Brain (organoid and tissue), 16 donors: ENCODE measurements at places on chromosomes 16 and 17. TPM values are rescaled to one million over a fixed set of nuclear protein-coding genes. Genes with fewer than 3 reads are reported as not detected.
A peak's percentile ranks its signal among the peaks of the same experiment; 100 is the strongest.

BLMH gene
- polyA plus RNA-seq: 69.1 TPM

DNA sequence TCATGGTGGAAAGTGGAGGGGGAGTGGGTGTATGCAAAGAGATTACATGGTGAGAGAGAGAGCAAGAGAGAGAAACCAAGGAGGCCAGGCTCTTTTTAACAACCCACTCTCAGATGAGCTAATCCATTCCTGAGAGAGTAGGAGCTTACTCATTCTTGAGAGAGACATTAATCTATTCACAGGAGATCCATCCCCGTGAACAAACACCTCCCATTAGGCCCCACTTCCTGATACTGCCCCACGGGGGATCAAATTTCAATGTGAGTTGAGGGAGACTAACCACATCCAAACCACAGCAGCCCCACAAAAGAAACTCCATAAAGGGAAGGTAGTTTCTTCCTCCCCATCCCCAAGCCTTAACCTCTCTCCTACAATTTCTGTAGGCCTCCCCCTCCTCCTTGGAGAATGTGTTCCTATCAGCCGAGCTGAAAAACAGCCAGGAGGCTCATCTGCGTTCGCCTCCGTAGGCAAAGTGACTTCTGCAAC lies 450.0 kb downstream of the NPIPA7 start:
- no peak for DNase-seq

- DNase-seq: peak; percentile 23
Measured at GRCh38 chr17:142102-142661, 4.8 kb downstream of the SCGB1C2 start.

- no peak for DNase-seq
Measured at GRCh38 chr16:83994703-83995102, 26.7 kb downstream of the NECAB2 start.

PRR15L gene
- 30.5 TPM for polyA plus RNA-seq

C16orf96 gene
- 0.90 TPM for polyA plus RNA-seq

DNA sequence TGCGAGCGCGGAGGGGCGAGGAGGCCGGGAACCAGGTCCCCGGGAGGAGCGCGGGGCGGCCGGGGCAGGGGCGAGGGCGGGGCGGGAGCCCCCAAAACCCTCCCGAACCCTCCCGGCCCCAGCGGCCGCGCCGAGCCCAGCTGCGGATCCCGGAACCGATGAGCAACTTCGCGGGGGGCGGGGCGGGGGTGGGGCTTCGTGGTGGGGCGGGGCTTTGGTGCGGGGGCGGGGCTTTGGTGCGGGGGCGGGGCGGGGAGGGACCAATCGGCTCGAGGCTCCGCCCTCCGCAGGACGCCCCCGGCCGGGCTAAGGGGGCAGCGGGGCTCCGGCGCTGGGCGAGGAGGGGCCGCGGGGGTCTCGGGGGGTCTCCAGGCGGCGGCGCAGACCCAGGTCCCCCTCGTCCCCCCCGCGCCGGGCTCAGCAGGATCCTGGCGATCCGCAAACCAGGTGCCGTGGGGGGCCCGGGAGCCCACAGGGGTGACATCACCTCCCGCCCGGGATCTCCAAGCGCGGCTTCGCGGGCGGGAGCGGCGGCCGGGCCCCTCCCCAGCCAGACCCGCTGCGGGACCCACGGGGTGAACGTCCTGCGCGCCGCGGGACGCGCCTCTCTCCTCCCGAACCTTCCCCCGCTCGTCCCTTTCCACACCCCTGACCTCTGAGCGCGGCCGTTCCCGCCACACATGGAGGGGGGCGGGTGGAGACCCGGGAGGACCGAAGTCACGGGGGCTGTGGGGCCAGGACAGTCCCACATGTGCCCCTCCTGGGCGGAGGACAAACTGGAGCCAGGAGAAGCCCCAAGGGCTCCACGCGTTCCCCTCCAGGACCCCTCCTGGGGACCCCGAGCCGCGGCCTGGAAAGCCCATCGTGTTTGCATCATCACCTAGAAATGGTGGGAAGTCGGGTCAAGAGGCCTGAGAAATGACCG lies at the start of gene ABR:
TSS of gene ABR (minus strand) at position 164 of the 925 bp plus-strand sequence. CDS start 254 bp downstream, outside the sequence.
- DNase-seq: peak; percentile 62

CMTM4 gene
- polyA plus RNA-seq: 34.3 TPM

RPGRIP1L gene
- polyA plus RNA-seq: 8.8 TPM

DNA sequence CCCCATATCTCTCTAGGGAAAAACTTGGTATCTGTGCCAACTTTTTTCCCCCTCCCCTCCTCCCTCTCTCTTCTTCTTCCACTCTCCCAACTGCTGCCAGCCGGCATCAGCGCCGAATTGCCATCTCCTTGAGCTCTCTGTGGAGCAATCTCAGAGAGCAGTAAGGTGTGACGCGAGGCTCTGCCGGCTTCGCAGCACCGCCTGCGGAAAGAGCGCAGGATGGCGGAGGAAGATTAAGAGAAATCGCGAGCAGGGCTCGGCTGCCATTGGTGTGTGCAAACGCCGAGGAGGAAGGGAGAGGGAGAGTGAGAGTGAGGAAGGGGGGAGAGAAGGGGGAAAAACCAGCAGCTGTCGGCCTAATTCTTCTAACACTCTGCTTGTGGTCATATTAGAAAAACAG lies 44.2 kb downstream of the NEUROD2 start:
- DNase-seq: peak; percentile 94

DNA sequence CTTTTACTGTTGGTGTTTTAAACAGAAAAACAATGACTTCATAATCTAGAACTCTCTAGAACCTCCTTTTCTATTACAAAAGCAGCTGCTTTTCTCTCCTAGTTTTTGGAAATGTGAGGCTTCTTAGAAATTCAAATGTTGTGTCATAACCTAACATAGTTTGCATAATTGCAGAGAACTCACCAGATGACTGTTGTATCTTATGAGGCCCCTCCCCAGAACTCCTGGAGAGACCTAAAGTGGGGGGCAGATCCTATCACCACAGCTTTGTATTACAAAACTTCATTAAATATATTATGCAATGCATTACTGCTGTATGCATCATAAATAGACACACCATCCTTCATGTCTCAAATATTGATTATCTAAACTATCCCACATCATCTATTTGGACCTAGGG lies 538.7 kb upstream of the HSBP1 start:
- DNase-seq: no peak

DNA sequence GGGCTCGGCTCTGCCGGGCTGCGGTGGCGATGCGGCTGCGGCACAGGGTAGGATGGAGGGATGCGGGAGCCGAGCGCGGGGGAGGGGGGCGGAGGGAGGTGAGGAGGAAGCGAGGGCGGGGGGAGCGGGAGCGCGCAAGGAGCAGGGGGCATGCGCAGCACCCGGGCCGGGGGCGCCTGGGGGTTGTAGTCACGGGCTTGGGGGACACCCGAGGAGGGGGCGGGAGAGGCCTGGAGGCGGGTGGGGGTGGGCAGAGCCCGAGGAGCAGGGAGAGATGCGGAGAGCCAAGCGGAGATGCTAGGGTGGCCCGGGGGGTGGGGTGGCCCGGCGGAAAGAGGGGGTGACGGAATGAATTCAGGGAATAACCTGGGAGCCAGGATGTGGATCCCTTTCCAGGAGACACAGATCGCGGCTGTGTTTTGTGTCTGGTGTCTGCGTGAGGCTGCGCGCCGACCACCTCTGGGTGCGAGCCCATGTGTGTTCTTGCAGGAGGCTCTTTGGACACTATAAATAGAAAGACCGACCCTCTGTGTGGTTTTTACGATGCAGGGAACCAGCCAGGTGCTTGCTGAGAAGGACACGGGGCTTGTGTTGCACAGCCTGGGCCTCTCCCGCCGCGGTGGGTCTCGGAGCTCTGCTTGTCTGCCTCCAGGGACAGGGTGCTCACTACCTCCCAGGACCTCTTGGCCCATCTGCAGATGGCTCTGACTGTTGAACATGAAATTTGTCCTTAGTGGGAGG lies at the start of gene STX1B:
TSS of gene STX1B (minus strand) at position 54 of the 741 bp plus-strand sequence. CDS start 242 bp downstream, outside the sequence.
- DNase-seq: peak; percentile 96

DNA sequence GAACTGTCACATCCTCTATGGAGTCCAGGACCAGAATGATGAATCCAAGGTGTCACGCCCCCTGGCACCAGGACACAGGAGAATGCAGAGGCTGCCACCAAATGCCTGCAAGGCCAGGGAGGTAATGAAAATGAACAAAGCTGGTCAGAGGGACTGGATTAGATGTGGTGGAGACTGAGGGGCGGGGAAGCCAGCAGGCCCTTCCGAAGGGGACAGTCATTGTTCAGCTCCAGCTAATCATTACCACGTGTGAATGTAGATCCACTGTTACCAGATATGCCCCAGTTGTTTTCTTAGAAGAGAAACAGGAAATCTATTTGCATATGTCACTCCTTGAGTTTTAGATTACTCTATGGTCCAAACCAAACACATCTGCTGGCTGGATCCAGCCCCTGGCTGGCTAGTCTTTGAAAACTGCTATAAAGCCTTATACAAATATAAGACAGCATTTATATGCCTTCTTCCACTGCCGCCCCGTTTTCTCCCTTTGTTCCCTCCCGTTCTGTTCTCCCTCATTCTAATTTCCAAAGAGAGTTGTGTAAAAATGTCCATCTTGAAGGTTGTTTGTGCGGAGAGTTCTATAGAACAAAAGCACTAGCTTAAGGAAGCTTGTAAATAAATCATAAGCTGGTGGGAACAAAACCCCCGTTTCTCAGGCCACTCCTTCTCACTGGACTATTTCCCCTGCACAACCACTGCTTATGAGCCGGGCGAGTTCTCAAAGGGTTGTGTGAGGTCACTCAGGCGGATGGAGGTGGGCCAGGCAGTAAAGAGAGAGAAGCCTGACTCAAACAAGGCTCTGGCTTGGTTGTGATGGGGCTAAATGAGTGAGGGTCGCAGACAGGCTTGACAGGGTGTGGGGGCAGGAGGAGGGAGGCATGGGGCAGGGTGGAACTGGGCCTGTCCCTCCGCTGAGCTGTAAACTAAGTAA lies 14.2 kb downstream of the CRYM start:
- peak; percentile 41 for DNase-seq

NEUROD2 gene
- polyA plus RNA-seq: 8.1 TPM

CHCT1 gene
- polyA plus RNA-seq: not detected

GRCh38 chr17:47257651-47258339 lies 4.2 kb downstream of the ITGB3 start:
- no peak for DNase-seq

DNA sequence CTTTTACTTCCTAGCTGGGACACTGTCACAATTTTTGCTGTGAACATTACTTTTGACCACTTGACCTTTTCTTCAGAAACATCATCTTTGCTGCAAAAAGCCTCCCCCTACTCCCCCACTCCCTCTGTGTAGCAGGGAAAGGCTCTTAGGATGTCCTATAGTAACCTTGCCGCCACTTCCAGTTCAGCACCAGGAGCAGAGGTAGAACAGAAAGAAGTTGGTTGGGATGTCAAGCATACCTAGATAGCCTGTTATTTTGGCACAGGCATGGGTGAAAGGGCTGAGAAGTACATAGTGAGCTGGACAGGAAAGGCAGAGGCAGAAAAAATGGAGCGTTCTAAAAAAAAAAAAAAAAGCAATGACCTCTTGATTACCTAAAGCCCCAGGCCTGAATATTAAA lies 31.3 kb downstream of the SMIM36 start:
- DNase-seq: no peak

DNA sequence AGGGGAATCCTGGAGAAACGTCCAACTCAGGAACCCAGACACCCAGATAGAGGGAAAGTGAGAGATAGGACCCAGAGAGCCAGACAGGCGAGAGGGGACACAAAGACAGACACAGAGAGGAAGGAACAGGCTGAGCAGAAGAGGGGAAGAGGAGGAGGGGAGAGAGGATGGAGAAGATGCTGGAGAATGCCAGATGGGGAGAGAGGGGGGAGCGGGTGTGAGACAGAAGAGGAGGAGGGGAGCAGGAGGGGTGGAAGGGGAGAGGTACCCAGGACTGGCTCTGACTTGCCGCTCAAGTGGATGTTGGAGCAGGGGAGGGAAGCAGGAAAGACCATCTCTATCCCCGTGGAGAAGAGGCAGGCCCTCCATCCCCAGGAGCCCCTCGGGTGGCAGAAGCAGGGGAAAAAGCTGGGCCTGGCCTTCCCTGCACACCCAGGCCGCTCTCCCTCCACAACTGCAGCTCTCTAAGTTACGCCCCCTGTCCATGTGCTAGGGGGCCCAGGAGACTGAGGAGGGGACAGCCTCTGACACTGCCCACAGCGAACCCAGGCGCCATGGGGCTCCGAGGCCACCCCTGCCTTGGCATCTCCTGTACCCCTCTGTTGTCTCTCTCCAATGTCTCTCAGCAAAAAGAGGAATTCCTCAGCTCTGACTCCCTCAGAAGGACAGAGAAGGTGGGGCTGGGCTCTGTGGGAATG lies 4.8 kb downstream of the PPP1R9B start:
- peak; percentile 59 for DNase-seq

DNA sequence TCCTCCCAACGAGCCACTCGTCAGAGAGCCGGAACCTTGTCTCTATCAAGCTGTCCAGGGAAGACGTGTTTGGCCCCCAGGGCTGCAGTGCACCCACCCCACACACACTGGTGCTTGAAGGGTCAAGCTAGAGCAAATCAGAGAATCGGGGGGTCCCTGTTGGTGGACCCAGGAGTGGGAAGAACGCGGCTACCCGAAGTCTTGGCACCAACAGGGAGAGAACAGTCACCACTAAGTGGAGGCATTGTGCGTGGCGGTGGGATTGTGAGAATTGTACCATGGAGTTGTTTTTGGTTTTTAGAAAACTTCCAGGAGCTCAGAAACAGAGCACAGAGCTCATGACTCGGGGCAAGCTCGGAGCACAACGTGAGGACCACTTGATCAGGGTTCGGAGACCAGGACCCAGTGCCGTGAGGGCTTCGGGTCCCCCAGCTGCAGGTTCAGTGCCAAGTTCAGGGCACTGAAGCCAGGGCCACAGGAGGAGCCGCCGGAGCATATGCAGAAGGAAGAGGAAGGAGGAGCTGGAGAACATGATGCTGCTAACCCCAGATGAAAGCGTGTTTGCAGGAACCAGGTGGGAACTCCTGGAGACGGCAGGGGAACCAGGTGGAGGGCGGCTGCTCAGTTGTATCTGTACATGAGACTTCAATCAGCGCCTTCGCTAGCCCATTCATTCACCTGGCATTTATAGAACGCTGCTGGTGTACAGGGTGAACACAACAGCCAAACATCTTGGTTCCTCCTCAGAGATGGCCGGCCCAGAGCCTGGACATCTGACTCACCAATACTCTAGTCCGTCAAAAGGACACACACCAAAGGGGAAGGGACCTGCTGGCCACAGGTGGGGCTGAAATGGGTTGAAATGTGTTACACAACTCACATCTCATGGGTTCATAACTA lies 42.8 kb downstream of the METRNL start:
- no peak for DNase-seq

MT1G gene
- 101 TPM for polyA plus RNA-seq

GRCh38 chr17:73706428-73706827 lies 62.2 kb upstream of the SDK2 start:
- DNase-seq: no peak

DNA sequence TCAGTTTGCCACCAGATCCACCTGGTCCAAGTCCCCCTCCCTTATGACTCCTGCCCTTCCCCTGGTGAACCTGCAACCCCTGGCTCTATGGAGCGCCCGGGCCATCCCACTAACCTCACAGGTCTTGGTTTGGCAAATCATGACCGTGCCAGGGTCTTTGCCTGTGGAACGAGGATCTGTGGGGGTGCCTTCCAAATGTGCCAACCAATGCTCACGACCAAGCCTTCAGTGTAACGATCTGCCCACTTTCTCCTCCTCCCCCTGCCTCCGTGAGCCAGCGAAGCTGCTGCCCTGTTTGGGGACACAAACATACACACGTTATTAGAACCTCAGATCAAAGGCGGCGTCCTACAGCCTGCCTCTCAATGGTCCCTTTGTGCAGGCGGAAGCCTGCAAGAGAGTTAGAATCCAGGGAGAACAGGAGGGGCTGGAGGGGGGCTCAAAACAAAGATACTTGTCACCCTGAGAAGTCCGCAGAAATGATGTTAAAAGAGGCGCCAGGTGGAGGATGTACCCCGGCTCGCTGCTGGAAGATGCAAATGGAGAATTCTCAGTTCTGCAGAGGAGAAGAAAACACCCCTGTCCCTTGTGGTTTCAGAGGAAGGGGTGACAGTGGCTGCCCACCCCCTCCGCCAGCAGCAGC lies 9.0 kb upstream of the NKD1 start:
- DNase-seq: peak; percentile 83
